Activated T-cell treated with anti-CD3 and anti-CD28 coated beads for 4 hours (primary cell): ENCODE measurements at places on chromosomes 2 and 18.
A peak's percentile ranks its signal among the peaks of the same experiment; 100 is the strongest.

DNA sequence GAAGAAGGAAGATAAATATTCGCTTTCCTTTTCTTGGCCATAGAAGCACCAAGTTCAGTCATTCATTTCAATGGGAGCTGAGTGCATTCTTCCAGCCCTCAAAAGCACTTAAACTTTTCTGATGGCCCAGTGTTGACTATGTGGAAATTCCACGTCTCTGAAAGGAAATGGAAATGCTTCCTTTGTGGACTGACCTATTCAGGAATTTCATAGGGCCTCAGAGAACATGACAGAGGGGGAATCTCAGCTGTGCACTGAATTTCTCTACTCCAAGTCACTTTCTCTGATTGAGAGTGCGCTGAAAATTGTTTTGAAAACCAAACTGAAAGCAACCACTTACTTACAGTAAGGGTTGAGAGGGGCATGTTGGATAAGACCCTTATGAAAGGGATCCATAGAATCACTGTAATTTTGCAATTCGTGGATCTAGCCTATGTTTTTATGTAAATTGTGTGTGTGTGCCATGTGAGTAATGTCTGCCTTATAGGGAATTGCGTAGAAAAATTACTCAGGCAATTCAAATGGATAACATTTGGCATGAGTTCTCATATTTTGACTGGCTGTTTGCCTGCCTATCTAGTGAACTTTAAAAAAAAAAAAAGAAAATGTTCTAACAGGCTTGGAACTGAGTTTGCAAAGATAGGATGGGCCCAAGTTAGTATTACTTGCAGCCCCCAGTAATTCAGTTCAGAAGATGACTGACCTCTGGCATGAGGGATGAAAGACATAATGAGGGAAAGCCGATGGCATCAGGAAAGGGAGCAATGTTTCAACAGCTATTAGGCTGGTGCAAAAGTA is 437.0 kb downstream of the PTPRM start:
- DNase-seq = no peak

GRCh38 chr2:14628901-14629300 is 3.6 kb upstream of the LRATD1 start:
- DNase-seq = no peak

DNA sequence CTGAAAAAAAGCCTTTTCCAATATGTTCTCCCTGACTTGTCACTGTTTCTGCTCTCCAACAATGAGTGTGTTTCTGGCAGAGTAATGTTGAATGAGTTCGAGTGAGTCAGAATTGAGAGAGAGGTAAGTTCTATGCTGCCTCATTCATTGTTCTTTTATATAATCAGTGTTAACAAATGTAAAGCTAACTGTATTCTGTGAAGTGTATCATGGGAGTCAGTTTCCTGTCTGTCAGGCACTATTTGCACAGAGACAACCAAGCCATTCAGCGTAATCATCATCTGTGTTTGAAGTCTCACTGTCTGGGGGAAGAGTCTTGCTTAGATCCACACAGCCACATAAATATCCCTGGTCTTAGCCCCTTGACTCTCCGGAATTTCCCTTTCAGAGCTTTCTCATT is 22.0 kb upstream of the UPP2 start:
- no peak for DNase-seq

DNA sequence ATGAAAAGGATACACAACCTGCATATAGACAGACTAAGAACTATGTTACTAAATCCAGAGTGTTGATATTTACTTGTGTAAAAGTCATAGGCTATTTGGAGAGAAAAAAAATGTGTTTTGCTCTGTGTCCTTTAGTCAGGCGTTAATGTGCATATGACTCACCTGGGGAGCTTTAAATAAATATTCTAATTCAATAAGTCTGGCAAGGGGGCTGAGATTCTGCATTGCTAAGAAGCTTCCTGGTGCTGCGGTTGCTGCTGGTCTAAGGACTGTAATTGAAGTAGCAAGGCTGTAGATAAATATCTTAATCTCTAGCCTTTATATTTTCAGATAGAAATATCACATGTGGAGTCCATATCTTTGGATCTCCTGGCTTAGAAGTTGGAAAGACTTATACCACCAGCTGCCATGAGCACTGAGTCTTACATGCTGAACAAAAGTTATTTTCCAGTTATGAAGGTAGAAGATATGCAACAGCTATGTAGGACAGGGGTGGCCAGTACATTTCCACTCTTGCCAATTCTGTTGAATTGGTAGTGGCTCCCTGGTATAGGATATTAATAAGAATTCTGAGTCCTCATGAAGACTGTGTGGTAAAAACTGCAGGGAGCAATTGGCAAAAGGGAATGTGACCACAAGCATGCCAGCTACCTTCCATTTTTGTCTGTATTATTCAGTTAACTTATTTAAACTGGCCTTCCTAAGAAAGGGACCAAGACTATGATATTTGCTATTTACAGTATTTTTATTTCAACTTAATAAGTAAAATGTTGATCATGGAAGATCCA is 4.8 kb downstream of the SPAG16 start:
- no peak for DNase-seq

GRCh38 chr2:190530248-190530900 is 4.1 kb downstream of the NEMP2 start:
- DNase-seq = no peak

- DNase-seq = no peak
These were observed 1407.4 kb downstream of the SUCLG1 start for GRCh38 chr2:83051538-83052170.

GRCh38 chr2:39686456-39686855 is 20.7 kb downstream of the TMEM178A start:
- DNase-seq = no peak

DNA sequence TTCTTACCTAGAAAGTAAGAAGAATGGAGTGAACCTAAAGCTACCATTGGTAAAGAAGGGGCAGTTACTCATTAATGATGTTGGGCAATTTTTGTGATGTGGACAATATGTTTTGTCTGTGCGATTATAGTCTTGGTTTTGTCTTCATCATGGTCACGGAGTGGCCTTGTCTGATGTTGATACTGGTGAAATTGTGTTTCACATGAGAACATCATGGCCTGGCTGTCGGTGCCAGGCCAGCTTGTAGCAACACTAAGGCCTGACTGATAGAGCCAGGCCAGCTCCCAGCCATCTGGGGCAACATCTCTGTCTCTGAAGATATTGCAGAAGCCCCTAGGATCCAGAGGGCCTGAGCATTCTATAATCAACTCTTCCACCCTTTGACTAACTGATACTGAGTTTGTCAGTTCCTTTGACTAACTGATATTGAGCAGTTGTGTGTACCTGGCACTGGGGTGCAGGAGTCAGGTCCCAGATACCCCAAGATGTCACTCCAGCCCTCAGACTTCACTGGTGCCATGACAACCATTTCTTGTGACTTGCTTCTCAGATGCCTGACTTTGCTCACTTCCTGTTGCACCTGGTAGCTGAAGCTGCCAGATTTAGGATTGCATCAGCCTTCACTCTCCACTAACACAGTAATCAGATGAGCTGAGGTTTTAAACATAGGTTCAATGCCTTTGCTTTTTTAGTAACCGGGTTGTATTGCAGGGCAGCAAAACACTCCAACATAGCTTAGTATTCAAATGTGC is 62.5 kb downstream of the RPIA start:
- peak; percentile 21 for DNase-seq

DNA sequence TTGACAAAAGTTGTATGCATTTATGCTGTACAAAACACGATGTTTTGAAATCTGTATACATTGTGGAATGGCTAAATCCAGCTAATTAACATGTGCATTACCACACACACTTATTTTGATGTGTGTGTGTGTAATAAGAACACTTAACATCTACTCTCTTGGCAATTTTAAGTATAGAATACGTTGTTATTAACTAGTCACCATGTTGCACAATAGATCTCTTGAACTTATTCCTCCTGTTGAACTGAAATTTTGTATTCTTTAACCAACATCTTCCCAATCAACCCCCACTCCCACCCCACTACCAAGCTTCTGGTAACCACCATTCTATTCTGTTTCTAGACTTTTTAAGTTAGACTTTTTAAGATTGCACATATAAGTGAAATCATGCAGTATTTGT is 16.3 kb upstream of the SP3 start:
- DNase-seq = no peak

- DNase-seq = no peak
These were observed 66.3 kb upstream of the GLI2 start for GRCh38 chr2:120669121-120669952.

- no peak for DNase-seq
These were observed 793 bp downstream of the ZNF236 start for GRCh38 chr18:76823161-76823538.

GRCh38 chr2:199804831-199805230 is 46.2 kb downstream of the FTCDNL1 start:
- no peak for DNase-seq

DNA sequence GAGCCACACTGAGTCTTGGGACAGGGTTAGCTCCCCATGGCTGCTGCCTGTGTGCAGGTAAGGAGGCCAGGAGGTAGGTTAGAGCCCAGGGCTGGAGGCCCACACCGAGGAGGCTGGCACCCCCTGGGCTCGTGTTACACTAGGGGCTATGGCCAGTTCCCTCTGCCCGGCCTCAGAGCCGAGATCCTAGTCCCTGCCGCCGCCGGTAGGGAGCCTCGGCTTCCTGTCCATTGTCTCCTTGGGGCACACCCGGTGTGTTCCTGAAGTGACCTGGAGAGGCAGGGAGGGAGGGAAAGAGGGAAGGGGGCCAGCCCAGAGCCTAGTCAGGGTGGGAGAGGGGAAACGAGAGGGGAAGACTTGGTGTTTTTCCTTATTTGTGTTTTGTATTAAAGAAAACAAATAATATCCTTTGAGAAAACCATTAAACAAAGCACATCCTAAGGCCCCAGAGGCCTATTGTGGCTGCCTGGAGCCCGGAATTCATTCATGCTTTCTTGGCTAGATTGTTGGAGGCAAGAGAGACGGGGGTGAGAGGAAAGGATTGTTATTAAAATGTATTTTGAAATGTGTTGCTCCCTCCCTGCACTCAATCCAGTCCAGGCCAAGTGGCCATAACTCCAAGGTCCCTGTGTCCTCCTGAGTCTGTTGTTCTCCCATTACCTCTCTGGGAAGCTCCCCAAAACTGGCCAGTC is 170.7 kb downstream of the CTIF start:
- no peak for DNase-seq

GRCh38 chr18:58135701-58136331 is 91.8 kb downstream of the NEDD4L start:
- DNase-seq = peak; percentile 8

GRCh38 chr18:12658426-12659138 is 675 bp upstream of the SPIRE1 start:
- DNase-seq = no peak

- DNase-seq = peak; percentile 31
These were observed at the start of gene RFX8 for GRCh38 chr2:101474731-101475384. RFX8 (minus strand) TSS chr2:101475112; CDS start chr2:101466848, 8,264 bp downstream.

DNA sequence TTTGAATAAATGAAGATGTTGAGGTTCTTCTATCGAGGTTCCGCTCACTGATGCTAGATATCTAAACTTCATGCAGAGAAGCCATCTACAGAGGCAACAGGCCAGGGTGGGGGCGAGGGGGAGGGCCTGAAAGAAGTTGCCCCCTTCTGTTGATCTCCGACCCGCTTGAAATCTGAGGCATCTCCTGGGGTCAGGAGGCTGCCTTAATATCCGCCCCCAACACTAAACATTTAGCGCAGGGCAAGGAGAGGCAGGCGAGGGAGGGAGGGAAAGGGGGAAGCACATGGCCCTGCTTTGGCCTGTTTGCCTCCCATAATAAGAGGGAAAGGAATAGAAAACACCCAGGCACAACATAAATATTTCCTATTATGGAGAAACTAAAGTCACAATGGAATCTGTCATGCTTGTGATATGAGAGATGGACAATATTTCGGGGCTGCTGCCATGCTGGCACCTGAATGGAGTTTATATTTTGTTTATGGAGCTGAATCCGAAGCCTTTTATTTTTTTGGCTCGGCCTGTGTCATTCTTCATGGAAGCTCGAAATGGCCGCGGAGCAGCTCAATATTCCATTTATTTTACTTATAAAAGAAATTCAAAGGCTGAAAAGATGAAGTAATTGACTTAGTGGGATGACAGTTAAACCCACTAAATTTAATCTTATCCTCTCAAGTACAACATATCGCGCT is 221.1 kb downstream of the INSIG2 start:
- DNase-seq = no peak

DNA sequence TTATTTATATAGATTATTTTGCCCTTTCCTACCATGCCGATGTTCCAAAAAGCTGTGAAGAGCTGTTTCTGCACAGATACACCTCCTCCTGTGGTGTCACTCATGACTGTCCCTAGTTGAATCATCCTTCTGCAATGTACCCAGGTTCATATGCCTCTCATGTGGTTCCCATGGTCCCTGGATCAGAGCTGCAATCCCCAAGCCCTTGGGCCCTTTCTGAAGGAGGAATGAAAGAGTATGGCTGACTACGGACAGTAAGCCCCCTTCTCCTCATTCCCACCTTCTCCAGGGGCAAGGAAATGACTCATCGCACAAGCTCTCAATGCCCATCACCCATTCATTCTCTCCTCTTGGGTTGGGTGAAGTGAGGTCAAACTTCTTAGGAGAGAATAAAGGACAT is 63.9 kb upstream of the ACVR1 start:
- DNase-seq = no peak

- no peak for DNase-seq
These were observed 156.4 kb upstream of the MMADHC start for GRCh38 chr2:149743842-149744448.

DNA sequence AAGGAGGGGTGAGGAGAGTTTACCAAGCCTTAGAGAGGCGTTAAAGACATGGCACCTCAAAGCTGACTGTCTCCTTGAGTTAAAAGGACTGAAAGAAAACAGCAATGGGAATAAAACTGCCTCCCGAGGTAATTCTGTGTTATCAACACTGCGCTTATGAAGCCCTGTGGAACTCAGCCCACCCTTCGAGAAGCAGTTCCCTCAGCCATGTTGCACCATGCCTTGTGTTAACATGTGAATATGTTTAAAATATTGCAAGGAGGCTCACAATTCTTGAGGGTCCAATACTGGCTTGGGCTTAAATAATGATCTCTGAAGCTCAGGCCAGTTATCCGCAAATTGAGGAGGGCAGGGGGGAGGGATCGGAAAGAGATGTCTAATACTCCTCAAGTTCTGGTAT is 14.7 kb downstream of the KLF7 start:
- DNase-seq = no peak

DNA sequence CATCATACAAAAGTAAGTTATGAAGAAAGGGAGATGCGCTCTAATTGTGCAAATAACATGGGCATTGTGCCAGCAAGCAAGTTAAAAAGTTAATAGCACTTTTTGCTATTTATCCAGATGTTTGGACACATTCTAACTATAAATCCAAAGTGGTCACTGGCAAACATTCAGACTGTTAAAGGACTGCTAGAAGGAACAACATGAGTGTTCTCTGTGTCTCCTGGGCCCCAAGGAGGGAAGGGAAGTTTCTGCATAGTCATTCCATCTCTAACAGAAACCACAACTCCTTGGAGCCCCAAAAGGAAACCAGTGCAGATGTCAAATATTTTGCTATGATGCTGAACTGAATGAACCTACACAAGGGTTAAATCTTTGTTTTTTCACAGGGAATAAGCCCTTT is 213.3 kb upstream of the HNRNPA3 start:
- DNase-seq = no peak
